Karpas-422 (cell line): ENCODE measurements at places on chromosomes 12 and 14. TPM values are rescaled to one million over a fixed set of nuclear protein-coding genes. Genes with fewer than 3 reads are reported as not detected.

- no peaks in the 10 kb centered on the region for H3K36me3 ChIP-seq
- H3K4me1 ChIP-seq = no peaks in the 10 kb centered on the region
- H3K4me3 ChIP-seq = no peak overlapping the region
- DNase-seq = no peak
Measured at GRCh38 chr14:84477996-84478395, 1051.9 kb upstream of the FLRT2 start.

DNA sequence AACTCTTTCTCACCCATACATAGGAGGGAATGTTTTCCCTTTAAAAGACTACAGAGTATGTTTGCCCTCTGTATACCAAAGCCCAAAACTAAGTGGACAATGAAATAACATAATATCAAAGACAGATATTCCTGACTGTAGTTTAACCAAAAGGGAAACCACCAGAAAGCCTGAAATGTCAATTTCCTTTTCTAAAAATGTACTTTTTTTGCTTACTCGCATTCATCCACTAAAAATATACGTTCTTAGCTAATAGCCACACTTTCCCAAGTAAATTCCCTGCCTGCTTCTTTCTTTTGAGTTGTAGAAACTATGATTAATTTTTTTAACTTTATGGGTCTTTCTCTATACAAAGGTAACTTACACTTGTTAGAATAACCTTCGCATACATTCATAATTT is 280.2 kb downstream of the PDZRN4 start:
- DNase-seq = no peak
- no peak overlapping the region for H3K4me3 ChIP-seq
- no peaks in the 10 kb centered on the region for H3K36me3 ChIP-seq

GRCh38 chr12:56315249-56315621 is 553 bp downstream of the CNPY2 start:
- H3K27ac ChIP-seq = peak overlapping the region; percentile 62
- peak; percentile 64 for DNase-seq
- H3K4me3 ChIP-seq = peak overlapping the region; percentile 99
- no peaks in the 10 kb centered on the region for H3K27me3 ChIP-seq

GRCh38 chr12:1474574-1475153 is 119.7 kb downstream of the FBXL14 start:
- no peak for DNase-seq
- no peaks in the 10 kb centered on the region for H3K4me1 ChIP-seq
- H3K4me3 ChIP-seq = no peak overlapping the region
- no peaks in the 10 kb centered on the region for H3K27me3 ChIP-seq

DNA sequence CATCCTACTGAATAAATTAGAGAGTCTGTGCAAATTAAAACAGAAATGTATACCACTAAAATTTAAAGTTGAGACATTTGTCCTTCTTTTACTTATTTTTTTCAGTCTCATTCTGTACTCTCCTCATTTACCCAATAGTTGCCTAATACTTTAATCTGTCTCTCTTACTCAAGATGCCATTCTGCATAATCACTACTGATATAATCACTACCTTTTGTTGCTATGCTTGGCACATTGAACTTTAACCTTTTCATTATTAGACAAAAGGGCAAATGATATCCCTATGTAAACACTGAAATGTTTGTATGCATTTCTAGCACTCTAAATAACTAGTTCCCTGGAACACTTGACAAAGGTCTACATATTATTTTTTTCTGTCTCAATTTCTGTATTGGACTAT is 1108.3 kb upstream of the FLRT2 start:
- H3K27me3 ChIP-seq = no peaks in the 10 kb centered on the region
- no peak overlapping the region for H3K4me3 ChIP-seq
- H3K4me1 ChIP-seq = no peaks in the 10 kb centered on the region
- no peak overlapping the region for H3K27ac ChIP-seq
- no peaks in the 10 kb centered on the region for H3K36me3 ChIP-seq

DNA sequence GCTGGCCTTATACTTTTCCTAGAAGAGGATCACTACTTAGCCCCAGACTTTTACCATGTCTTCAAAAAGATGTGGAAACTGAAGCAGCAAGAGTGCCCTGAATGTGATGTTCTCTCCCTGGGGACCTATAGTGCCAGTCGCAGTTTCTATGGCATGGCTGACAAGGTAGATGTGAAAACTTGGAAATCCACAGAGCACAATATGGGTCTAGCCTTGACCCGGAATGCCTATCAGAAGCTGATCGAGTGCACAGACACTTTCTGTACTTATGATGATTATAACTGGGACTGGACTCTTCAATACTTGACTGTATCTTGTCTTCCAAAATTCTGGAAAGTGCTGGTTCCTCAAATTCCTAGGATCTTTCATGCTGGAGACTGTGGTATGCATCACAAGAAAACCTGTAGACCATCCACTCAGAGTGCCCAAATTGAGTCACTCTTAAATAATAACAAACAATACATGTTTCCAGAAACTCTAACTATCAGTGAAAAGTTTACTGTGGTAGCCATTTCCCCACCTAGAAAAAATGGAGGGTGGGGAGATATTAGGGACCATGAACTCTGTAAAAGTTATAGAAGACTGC is 1.5 kb downstream of the MGAT2 start:
- peak overlapping the region; percentile 95 for H3K4me3 ChIP-seq
- DNase-seq = no peak
- peaks cover 62% of the 10 kb centered on the region for H3K4me1 ChIP-seq
- peaks cover 49% of the 10 kb centered on the region for H3K36me3 ChIP-seq
- H3K27ac ChIP-seq = peak overlapping the region; percentile 90

DNA sequence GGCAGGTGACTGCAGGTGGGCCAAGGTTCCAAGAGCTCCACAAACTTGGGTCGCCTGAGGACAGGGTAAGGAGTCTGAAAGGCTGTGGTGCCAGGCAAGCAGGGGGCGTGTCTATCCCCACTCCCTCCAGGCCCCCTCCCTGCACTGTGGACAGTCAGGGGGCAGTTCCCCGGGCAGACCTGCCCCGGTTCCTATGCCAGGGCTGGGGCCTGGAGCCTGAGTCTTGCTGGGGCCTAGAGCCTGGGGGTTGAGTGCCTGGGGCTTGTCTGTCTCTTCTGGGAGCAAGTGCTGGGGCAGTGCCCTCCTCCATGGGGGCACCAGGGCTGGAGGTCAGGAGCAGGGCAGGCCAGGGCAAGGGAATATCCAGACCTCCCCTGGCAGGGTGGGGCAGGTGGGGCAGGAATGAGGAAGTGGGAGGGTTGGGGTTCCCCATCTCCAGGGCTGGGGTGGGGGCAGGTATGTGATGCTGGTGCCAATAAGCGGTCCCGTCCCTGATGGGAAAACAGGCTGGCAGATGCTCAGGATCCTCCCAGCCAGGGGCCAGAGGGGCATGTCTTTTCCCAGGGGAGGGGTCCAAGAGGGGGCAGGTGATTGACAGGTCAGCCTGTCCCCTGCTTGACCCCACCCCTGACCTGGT is 11.9 kb upstream of the TNFAIP2 start:
- no peaks in the 10 kb centered on the region for H3K27me3 ChIP-seq
- peaks cover 34% of the 10 kb centered on the region for H3K4me1 ChIP-seq
- H3K36me3 ChIP-seq = no peaks in the 10 kb centered on the region
- no peak overlapping the region for H3K27ac ChIP-seq

DNA sequence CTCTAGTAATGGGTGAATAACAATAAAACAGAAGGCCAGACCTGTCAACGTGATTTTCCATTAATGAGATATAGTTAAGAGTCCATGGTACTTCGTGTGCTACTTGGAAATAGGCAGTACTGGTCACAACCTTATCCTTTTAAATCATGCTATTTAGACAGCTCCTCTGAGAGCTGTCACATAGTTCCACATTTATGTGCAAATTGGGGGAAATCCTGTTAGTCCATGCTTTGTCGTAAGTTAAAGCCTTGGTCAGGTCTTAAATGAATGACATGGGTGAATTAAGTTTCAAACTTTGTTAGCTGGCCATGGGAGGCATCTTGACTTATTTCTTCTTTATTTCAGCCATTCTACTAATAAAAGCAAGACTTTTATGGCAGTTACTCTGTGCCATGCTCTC is 11.9 kb upstream of the BHLHE41 start:
- no peaks in the 10 kb centered on the region for H3K27me3 ChIP-seq
- H3K4me3 ChIP-seq = no peak overlapping the region
- no peak for DNase-seq
- no peaks in the 10 kb centered on the region for H3K4me1 ChIP-seq
- H3K27ac ChIP-seq = no peak overlapping the region

- peaks cover 64% of the 10 kb centered on the region for H3K4me1 ChIP-seq
- DNase-seq = no peak
- H3K27me3 ChIP-seq = no peaks in the 10 kb centered on the region
- no peak overlapping the region for H3K27ac ChIP-seq
Measured at GRCh38 chr14:60974090-60974651, 6.7 kb downstream of the TRMT5 start.

DNA sequence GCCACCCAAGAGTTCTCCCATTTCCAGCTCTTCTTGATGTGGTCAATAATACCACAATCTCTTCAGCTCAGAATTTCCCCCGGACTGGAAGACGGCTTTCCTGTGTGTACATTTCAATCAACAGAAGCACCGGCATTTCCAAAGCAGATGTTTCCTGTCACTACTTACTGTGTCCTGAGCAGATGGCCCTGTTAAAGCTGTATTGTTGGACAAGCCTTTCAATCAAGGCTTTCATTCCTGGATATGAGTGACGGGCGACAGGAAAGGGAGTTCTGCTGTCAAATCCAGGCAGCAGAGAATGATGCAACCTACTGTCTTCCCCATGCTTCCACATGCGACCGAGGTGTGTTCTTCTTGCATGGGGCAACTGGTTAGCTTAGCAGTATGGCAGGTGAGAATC is 76.4 kb upstream of the CCDC60 start:
- DNase-seq = no peak
- no peak overlapping the region for H3K27ac ChIP-seq
- no peaks in the 10 kb centered on the region for H3K36me3 ChIP-seq
- no peaks in the 10 kb centered on the region for H3K4me1 ChIP-seq
- no peak overlapping the region for H3K4me3 ChIP-seq

- peak; percentile 67 for DNase-seq
- no peaks in the 10 kb centered on the region for H3K36me3 ChIP-seq
- H3K4me3 ChIP-seq = no peak overlapping the region
- no peaks in the 10 kb centered on the region for H3K27me3 ChIP-seq
Measured at GRCh38 chr12:52395761-52396434, 10.2 kb downstream of the KRT82 start.

DNA sequence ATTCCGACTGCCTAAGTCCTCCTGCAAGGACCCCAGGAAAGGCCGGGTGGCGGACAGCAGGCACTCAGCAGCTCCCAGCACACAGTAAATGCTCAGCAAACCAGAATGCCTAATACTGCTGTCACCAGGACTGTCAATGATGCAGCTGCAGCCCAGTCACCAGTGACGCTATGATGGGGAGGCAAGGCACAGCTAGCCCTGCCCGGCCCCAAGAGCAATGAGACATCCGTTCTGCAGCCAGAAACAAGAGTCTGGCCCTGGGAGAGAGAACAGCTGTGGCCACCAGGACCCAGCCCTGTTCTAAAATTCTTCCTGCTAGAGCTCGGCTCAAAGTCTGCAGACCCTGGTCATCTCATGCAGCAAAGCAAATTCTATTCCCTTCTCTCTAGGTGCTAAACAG is 69.8 kb downstream of the NCOR2 start:
- H3K27me3 ChIP-seq = no peaks in the 10 kb centered on the region
- DNase-seq = peak; percentile 56
- no peak overlapping the region for H3K27ac ChIP-seq
- no peaks in the 10 kb centered on the region for H3K36me3 ChIP-seq
- H3K4me3 ChIP-seq = no peak overlapping the region

- DNase-seq = peak; percentile 85
- H3K4me3 ChIP-seq = no peak overlapping the region
- no peak overlapping the region for H3K27ac ChIP-seq
- H3K36me3 ChIP-seq = no peaks in the 10 kb centered on the region
- no peaks in the 10 kb centered on the region for H3K4me1 ChIP-seq
Measured at GRCh38 chr12:9039397-9039977, 50.1 kb downstream of the KLRG1 start.

The CLEC4C gene
- not detected in 2 replicates for total RNA-seq

The CAPS2 gene
- total RNA-seq = 34.0 and 50.2 TPM in 2 replicates

The RABGGTA gene
- 45.1 and 64.1 TPM in 2 replicates for total RNA-seq

The GALNT9 gene
- not detected in 2 replicates for total RNA-seq

The SLC17A8 gene
- total RNA-seq = 0.15 TPM in 1 of 2 replicates, not detected in the other

The CLEC1A gene
- not detected in 2 replicates for total RNA-seq
